Stimulated activated CD8-positive, alpha-beta memory T cell treated with anti-CD3 and anti-CD28 coated beads, Interleukin-4, amount 100 ng/mL, for 1 hour (primary cell): ENCODE measurements at places on chromosomes 11 and 22.

DNA sequence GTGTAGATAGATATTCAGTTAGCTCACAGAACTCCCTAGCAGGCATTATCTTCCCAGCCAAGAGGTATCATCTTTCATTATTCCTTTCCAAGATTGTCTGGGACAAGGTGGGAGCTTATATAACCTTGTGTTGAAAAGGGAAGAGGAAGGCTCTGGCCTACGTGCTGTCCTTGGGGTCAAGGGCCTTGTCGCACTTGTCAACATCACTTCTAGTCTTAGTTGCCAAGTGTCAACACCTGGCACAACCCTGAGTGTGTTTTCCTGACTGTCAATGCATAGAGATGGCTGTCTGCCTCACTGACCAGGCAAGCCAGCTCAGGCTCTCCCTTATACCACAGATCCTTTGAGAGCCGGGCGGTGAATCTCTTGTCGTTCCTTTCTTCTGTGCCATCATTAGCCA lies 331.9 kb downstream of the CNTN5 start:
- DNase-seq = no peak

GRCh38 chr22:46966495-46966845 lies 204.0 kb downstream of the TBC1D22A start:
- no peak for DNase-seq

- no peak for DNase-seq
These were observed 593.2 kb downstream of the INSC start for GRCh38 chr11:15707971-15708370.

GRCh38 chr11:69787906-69788305 lies 12.8 kb upstream of the FGF4 start:
- no peak for DNase-seq

- no peak for DNase-seq
These were observed 740.5 kb downstream of the BRD1 start for GRCh38 chr22:49087198-49087597.

- DNase-seq = peak; percentile 39
These were observed 546 bp downstream of the DRAP1 start for GRCh38 chr11:65919573-65920371.
